ENCODE measurements at places on chromosomes 6 and 20.

- DNase-seq = no peak
These were observed 994 bp downstream of the CLDN20 start for GRCh38 chr6:155264693-155265320.

GRCh38 chr6:16184129-16184528 is 54.3 kb upstream of the GMPR start:
- no peak for DNase-seq

GRCh38 chr6:170086639-170087420 is 204.0 kb downstream of the DLL1 start:
- no peak for DNase-seq

DNA sequence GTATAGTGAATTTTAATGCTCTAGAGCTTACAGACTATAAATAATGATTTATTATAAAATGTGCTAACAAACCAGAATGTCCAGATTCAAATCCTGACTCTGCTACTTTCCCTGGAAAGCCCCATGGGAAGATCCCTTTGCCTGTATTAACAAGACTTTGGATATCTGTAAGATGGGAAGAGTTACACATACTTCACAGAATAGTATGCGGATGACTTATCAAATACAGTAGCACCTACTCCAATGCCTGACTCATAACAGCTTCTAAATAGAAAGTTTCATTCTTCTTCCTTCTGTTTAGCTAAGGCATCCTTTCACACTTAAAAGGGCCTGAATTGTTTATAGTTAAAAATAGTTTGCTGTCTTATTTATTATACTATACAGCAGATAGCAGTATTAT is 166.3 kb downstream of the KCNQ5 start:
- DNase-seq = no peak

- no peak for DNase-seq
These were observed 56.8 kb downstream of the NCR2 start for GRCh38 chr6:41392246-41392645.
